DND-41 (cell line): ENCODE measurements at places on chromosomes 1 and 21.
A peak's percentile ranks its signal among the peaks of the same experiment; 100 is the strongest.

DNA sequence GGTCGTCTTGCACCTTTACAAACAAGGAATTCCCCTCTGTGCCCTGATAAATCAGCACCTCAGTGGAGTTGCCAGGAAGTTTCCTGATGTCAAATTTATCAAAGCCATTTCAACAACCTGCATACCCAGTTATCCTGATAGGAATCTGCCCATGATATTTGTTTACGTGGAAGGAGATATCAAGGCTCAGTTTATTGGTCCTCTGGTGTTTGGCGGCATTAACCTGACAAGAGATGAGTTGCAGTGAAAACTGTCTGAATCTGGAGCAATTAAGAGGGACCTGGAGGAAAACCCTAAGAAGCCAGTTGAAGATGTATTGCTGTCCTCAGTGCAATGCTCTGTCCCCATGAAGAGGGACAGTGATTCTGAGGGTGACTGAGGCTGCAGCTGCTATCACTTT is 38.3 kb downstream of the ZFYVE9 start:
- DNase-seq = no peak

GRCh38 chr1:26529405-26529654 is 231 bp upstream of the RPS6KA1 start:
- DNase-seq = no peak

- DNase-seq = no peak
These were observed 244.7 kb upstream of the POU3F1 start for GRCh38 chr1:38291336-38291735.

- no peak for DNase-seq
These were observed 137.1 kb upstream of the MAGI3 start for GRCh38 chr1:113253187-113253586.

DNA sequence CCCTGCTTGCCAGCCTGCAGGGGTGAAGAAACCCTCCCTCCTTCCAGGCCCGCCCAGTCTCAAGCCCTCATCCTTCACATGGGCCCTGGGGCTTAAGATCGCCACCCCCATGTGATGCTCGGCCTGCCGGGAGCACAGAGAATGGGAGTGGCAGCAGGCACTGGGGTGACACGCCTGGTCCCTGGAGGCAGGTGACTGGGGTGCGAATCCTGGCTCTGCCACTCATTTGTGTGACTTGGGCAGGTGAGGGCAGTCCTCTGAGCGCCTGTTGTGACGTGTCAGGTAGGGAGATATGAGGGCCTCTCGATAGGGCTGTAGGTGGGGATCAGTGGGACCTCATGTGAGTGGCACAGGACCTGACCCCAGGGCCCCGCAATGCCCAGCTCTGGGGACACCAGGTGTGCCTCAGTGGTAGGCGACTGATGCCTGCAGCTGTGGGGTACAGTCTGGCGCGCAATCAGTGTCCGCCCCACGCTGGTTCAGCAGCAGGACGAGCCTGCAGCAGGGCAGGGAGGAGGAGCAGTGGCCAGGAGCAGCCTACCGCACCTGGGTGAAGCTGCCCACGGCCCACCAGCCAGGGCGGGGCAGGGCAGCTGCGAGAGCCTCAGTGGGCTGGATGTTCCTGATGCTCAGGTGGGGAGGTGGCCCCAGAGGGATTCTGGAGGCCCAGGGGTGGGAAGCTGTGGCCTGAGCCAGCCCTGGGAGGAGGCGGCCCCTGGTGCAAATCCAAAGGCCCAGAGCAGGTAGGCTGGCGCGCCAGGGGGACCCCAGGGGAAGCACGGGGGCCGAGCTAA is 6.2 kb downstream of the SH2D5 start:
- DNase-seq = no peak

DNA sequence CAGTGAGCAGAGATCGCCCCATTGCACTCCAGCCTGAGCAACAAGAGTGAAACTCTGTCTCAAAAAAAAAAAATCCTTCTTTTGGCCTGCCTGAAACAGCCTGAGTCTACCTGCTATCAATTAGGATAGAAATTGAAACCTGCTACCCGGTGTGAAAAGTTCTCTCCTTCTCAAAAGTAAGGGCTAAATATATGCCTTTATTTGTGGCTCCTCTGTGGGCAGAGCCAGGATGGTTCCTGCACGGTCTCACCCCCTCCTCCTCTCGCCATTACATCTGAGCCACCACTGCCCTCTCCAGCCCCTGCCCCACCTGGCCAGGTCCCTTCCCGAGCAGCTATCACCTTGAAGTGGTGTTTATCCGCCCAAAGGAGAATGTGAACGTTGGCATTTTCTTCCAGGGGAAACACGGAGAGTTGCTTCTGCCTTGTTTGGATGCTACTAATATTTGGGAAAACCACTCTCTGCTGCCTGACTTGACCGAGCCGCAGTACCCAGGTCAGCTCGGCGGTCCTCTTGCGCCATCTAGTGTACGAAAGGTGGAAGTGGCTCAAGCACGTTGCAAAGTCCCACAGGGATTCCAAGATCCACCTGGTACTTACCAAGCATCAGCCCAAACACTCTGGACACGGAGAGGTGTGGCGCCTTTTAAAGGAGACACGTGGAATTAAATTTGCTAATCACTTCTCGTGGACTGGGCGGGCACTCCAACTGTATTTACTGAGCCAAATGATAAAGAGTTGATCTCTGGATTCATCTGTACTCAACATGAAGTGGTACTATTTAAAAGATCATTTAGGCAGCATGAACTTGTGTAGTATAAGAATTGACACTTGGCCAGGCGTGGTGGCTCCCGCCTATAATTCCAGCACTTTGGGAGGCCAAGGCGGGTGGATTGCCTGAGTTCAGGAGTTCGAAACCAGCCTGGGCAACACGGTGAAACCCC is 31.9 kb downstream of the SETD4 start:
- DNase-seq = peak; percentile 76

DNA sequence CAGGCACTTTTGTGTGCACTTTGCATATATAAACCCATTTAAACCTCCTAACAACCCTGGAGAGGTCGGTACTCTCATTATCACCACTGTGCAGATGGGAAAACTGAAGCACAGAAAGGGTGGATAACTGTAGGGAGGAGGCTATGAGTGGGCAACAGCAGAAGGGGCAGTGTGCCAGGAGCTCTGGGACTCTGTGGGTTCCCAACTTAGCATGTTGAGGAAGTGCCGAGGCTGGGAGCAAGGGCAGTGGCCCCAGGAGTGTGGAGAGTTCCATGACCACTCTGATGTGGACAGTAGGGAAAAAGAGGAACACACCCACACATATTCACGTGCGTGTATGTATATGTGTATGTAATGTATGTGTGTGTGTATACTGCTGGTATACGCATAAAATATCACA is 25.7 kb upstream of the KCNC4 start:
- no peak for DNase-seq

DNA sequence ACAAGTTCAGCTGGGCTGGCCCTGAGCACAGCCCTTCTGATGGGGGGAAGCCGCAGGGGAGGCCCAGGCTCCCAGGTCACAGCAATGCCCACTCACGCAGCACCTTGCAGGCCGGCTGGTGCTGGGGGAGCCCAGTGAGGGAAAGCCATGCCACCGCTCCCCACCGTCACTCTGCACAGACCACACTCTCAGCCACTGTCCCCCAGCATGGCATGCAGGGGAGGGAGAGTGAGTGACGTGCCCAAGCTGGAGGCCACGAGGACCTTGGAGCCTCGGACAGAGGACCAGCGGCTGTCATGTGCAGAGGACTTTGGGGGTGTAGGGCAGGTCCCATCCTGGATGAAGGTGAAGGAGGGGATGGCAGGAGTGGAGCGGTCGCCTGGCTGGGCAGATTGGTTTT is 25.1 kb downstream of the SLC45A1 start:
- DNase-seq = no peak

- DNase-seq = no peak
These were observed 9.6 kb downstream of the ACTRT2 start for GRCh38 chr1:3030663-3031381.

DNA sequence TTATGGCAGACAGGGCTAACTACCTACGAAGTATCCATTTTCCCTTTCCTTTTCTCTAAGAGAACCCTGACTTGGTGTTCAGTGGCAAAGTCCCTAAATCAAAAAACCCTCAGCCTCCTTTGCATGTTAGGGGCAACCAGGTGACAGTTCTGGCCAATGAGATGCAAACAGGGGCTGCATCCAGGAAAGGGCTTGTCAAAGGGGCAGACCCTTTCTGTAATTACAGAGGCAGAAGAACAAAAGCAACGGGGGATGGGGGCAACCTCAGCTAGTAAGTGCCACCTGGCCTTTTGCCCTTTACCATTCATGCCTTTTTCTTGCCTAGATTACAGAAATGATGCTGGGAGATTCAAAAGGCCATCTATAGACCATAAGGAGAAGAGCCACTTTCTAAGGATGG is 34.4 kb downstream of the GLUL start:
- peak; percentile 22 for DNase-seq

DNA sequence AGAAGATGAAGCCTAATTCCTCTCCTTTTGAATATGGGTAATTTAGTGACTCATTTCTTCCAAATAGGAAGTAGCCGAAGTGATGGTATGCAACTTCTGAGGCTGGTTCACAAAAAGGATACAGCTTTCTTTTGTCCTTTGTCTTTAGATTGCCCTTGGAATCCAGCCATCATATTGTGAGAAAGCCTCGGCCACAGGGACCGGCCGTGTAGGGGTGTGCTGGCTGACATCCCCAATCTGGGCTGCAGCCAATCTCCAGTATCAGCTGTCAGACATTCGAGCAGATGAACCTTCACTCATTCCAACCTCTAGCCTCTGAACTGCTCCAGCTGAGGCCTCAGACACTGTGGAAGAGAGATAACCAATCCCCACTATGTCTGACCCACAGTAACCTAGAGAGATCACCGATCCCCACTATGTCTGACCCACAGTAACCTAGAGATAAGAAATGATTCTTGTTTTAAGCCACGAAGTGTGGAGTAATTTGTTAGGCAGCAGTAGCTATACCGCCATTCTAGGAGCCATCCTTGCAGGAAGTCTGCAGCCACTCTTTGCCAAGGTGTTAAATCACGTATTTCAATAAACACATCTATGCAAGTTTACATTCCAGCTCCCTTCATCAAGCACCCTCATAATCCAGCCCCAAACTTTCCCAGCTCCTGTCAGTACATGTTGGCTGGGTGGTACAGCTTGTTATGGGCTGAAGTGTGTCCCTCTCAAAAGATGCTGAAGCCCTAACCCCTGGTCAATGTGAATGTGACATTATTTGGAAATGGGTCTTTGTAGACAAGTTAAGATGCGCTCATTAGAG is 2.9 kb upstream of the DIP2A start:
- DNase-seq = no peak

DNA sequence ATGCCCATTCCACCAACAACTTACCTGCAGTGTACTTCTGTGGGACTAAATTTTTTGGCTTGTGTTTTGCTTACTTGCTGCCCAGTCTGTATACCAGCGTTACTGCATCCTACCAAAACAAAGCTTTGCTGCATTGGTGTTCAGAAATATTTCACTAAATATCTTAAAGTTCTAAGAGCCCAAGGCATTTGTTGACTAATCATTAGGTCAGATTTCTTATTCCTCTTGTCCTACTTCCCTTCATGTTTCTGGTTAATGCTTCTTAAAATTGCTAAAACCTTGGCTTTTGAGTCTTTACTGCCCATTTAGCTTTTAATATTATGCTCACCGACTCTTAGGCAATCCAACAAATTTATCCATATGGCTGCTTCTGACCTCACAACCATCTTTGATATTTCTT is 161.8 kb downstream of the DPYD start:
- DNase-seq = no peak

GRCh38 chr1:116324411-116324810 is 48.6 kb upstream of the ATP1A1 start:
- DNase-seq = no peak

DNA sequence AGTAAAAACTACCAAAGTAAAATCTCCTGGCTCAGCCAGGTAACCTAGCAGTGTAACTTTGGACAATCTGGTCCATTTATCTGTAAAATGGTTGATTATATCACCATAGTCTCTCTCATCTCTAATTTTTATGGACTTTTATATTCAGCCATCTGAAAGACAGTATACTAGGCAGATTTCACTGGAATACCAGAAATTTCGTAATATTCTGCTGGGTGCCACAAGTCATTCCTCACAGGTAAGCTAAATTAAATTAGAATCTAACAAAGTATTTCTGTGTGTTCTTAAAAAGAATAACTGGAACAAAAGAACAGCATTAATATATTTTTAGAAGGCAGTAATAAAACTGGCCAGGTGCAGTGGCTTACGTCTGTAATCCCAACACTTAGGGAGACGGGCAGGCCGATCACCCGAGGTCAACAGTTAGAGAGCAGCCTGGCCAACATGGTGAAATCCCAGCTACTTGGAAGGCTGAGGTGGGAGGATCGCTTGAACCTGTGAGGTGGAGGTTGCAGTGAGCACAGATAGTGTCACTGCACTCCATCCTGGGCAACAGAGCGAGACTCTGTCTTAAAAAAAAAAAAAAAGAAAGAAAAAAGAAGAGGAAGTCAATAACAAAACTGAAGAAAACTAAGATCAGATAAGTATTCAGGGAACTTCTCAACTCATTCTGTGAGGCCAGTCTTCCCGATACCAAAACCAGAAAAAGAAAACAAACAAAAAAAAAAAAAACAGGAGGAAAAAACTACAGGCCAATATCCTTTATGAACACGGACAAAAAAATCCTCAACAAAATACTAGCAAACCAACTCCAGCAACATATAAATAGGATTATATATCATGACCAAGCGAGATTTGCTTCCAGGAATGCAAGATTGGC is 35.9 kb downstream of the PIK3R3 start:
- DNase-seq = no peak

DNA sequence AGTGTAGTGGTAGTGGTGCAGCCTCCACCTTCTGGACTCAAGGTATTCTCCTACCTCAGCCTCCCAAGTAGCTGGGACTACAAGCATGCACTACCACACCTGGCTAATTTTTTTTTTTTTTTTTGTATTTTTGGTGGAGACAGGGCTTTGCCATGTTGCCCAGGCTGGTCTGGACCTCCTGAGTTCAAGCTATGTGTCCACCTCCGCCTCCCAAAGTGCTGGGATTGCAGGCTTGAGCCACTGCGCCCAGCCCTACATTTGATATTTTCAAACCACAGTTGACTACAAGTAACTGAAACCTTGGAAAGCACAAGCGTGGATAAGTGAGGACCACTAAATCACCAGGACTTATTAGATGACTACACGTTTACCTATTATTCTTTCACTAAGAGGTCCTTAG is 10.0 kb upstream of the PDPN start:
- no peak for DNase-seq

DNA sequence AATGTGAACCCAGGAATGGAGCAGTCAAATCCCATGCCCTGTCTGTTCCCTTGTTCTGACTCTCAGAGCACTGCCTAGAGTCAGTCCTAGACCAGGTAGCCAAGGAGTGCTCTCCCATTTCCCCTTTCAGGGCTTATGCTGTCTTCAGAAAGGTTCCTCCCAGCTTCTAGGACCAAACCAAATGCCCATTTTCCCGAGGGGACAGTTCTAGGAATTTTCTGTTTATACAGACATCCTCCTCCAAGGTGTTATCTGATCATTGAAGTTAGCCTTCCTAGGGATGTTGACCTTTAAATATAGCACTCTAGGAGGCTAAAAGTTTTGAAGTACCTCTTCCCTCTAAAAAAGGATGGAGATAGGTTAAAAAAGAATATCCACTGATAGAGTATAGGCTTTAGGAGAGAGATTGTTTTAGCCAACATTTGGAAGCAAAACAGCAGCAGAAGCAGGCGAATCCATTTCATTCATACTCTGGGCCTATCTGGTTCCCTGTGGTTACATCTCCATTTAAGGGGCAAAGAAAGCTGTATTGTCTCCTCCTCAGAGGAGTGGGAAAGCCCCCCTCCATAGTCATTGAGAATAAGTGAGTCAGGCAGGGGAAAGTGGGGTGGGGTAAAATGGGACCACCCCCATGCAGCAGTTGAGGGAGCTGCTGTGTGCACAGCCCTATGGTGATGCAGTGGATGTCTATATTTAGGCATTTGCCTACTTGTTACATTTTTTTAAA is 126.5 kb downstream of the SPATA46 start:
- DNase-seq = no peak

GRCh38 chr1:11634365-11635192 is 19.6 kb downstream of the FBXO2 start:
- no peak for DNase-seq
